CD4-positive, alpha-beta T cell treated with Interleukin-4 for 4 hours (primary cell): ENCODE measurements at places on chromosomes 16 and 17.
A peak's percentile ranks its signal among the peaks of the same experiment; 100 is the strongest.

DNA sequence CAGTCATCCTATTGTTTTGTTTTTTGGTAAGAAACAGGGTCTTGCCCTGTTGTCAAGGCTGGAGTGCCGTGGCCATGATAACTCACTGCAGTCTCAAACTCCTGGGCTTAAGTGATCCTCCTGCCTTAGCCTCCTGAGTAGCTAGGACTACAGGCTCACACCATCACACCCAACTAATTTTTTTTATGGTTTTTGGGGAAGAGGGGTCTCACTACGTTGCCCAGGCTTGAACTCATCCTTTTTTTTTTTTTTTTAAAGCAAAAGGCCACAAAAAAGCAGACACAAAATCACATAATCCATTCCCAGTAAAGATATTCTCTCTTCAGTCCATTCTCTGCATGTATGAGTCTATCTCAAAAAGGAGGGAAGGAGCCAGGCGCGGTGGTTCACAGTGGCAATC is 5.5 kb downstream of the SPAG9 start:
- no peak for DNase-seq

GRCh38 chr17:16294560-16294959 is 58.7 kb downstream of the CENPV start:
- DNase-seq = no peak

DNA sequence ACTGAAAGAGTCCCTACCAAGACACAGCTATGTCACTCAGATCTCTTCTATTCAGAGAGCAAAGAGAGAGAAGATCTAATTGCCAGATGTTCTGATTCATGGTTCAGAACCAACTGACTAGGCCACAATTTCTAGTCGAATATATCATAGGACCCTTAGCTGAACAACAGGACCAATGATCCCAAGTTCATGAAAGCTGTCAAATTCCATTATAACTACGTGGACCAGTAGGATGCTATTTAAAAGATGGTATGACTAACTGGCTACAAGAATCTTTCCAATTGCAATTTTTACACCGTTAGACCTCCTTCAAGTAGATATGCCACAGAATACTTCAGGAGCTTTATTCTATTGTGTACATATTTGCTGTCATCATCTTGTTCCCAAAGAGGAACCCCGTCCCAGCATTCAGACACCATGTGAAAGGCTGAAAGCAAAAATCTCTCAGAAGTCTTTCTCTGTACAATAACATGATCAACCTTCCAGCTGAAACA is 26.0 kb downstream of the DCUN1D3 start:
- no peak for DNase-seq

DNA sequence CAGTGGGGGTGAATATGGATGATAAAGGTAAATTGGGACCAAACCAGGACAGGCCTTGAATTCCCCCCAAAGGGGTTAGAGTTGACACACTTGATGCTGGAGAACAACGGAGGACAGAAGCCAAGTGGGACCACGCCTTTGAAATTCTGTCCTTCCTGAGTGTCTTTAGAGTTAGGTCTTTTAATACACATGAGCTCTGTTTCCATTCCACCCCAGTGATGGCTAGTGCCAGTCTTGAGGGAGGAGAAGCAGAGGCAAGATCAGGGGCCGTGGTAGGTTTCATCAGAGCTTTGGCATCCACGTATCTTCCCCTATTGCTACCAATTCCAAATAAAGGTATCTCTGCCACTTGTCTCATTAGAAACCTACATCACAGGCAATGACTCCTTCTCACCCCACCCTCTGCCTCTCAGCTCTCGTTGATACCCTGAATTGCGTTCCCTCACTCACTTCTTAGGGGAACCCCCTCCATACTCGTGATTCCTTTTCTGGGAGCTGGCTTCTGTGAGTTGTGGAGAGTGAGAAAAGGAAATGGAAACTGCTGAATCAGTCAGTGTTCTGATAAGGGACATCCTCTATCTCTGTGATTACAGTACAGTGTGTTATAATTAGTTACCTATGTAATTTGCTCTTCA is 2.4 kb upstream of the CCL3L1 start:
- peak; percentile 44 for DNase-seq

- no peak for DNase-seq
Measured at GRCh38 chr16:47375423-47375822, 85.4 kb downstream of the ITFG1 start.

DNA sequence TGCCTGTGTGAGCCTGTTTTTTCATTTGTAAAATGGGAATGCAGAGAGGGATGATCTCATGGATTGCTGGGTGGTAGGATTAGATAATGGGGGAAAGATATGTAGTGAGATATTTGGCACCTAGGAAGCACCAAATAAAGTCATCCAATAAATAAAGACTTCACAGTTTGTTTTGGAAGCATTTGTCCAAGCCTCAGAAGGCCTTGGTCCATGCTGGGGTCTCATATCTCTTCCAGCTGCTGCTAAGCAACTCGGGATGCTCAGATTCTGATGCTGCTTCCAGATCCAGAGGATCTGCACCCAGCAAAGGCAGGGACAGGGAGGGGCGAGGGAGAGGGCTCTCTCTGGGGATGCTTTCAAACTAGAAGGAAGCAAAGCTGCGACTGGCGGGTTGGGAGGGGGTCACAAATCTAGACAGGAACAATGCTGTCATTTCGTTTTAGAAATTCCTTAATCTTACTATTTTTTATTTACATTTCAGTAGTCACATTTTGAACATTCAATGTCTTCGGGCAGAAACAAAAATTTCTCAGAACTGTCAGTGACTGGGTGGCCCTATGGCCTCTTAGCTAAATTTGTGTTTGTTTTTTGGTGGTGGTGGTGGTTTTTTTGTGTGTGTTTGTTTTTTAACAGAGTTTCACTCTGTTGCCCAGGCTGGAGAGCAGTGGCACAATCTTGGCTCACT is 114.9 kb upstream of the CDH5 start:
- no peak for DNase-seq

- DNase-seq = peak; percentile 73
Measured at GRCh38 chr16:50282010-50282538, 15.7 kb downstream of the ADCY7 start.

- DNase-seq = no peak
Measured at GRCh38 chr17:9817086-9817485, 4.8 kb downstream of the GSG1L2 start.
